ENCODE measurements at places on chromosomes 5 and 9.

GRCh38 chr9:112853882-112854585 is 36.6 kb downstream of the SLC46A2 start:
- H3K27ac ChIP-seq, result no peak overlapping the region
- no peaks in the 10 kb centered on the region for H3K27me3 ChIP-seq
- no peaks in the 10 kb centered on the region for H3K4me1 ChIP-seq
- no peaks in the 10 kb centered on the region for H3K36me3 ChIP-seq
- no peak for DNase-seq

- peaks cover 13% of the 10 kb centered on the region for H3K36me3 ChIP-seq
- H3K4me3 ChIP-seq, result no peak overlapping the region
- H3K27me3 ChIP-seq, result no peaks in the 10 kb centered on the region
- DNase-seq, result no peak
- H3K27ac ChIP-seq, result no peak overlapping the region
These were observed 61.2 kb downstream of the ELL2 start for GRCh38 chr5:95900383-95900958.

DNA sequence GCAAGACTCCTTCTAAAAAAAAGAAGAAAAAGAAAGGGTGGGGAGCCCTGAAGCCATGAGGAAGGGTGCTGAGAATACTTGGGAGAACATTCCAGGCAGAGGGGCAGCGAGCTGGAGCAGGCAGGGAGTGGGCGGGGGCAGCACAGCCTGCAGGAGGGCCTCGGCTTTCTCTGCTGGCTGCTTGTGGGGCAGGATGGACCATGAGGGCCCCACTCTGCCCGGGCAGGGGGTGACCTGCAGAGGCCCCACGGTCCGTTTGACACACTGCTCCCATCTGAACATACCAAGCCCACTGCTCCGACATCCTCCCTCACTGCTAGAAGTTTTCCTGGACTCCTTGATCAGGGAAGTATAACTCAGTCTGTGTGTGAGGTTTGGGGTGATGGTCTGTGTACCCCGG is 11.7 kb upstream of the NUP214 start:
- H3K36me3 ChIP-seq, result no peaks in the 10 kb centered on the region
- no peak overlapping the region for H3K4me3 ChIP-seq
- no peak for DNase-seq
- no peaks in the 10 kb centered on the region for H3K4me1 ChIP-seq
- H3K27ac ChIP-seq, result no peak overlapping the region

- no peaks in the 10 kb centered on the region for H3K36me3 ChIP-seq
- H3K27ac ChIP-seq, result no peak overlapping the region
- no peaks in the 10 kb centered on the region for H3K4me1 ChIP-seq
- H3K4me3 ChIP-seq, result no peak overlapping the region
- no peaks in the 10 kb centered on the region for H3K27me3 ChIP-seq
These were observed 211.4 kb downstream of the CHSY3 start for GRCh38 chr5:130115686-130116085.

DNA sequence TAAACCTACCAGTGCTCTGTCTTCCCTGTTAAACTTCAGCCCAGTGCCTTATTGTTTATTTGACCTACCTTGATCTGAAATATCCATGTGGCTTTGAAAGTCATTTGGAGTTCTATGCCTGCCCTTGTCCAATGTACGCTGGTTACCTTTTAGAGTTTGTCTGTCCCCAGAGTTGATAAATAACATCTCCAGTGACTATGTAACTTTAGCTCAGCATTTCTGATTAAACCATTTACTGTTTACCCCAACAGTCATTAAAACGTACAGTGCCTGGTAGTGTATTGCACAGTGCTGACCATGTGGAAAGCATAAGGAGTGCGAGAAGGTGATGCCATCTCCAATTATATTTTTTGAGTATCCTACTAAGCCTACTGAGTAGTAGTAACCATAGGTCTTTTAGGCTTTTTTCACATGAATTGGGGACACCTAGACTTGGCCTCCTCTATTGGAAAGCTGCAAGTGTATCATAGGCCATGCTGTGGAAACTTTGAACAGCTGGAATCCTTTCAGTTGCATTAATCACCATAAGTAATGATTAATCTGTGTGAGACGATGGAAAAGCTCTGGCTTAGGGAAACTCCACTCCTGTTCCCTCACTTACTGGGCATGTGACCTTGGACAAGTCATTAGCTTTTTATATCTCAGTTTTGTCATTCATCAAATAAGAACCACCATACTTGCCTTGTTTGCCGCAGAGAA is 93.5 kb downstream of the MAST4 start:
- H3K27me3 ChIP-seq, result peaks cover 9% of the 10 kb centered on the region
- no peak overlapping the region for H3K27ac ChIP-seq
- H3K4me1 ChIP-seq, result no peaks in the 10 kb centered on the region
- no peak for DNase-seq

GRCh38 chr5:42089705-42090104 is 164.6 kb downstream of the FBXO4 start:
- DNase-seq, result no peak
- no peak overlapping the region for H3K4me3 ChIP-seq
- no peaks in the 10 kb centered on the region for H3K4me1 ChIP-seq
- H3K36me3 ChIP-seq, result no peaks in the 10 kb centered on the region
- H3K27ac ChIP-seq, result no peak overlapping the region

DNA sequence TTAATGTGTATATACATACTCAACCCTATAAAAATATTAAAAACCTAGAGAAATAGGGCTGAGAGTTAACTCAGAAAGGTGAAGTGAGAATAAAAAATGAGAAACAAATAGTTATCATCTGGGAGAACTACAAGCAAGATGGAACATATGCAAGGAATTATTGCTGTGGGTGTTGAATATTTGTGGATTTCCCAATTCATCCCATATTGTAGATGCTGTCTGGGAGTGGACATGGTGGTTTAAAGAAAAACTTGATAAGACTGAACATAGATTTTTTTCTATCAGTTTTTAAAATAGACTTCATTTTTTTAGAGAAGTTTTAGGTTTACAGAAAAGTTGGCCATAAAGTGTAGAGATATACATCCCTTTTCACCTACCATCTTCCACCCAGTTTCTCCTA is 263.5 kb downstream of the SPATA31D1 start:
- H3K27ac ChIP-seq, result no peak overlapping the region
- no peaks in the 10 kb centered on the region for H3K27me3 ChIP-seq
- H3K4me3 ChIP-seq, result no peak overlapping the region

DNA sequence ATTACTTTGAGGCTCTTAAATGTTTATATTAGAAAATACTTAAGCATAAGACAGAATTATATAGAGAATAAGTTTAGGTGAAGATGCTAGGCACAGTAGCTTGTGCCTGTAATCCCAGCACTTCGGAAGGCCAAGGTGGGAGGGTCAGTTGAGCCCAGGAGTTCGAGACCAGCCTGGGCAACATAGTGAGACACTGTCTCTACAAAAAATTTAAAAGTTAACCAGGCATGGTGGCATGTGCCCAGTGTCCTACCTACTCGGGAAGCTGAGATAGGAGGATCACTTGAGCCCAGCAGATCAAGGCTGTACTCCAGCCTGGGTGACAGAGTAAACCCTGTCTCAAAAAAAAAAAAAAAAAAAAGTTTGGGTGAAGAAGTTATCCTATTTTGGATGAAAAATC is 61.7 kb downstream of the BAAT start:
- no peak for DNase-seq
- H3K27me3 ChIP-seq, result no peaks in the 10 kb centered on the region
- H3K27ac ChIP-seq, result no peak overlapping the region
- no peaks in the 10 kb centered on the region for H3K36me3 ChIP-seq

GRCh38 chr5:11719888-11720481 is 184.3 kb downstream of the CTNND2 start:
- H3K27ac ChIP-seq, result no peak overlapping the region
- H3K36me3 ChIP-seq, result no peaks in the 10 kb centered on the region
- no peak overlapping the region for H3K4me3 ChIP-seq
- H3K27me3 ChIP-seq, result no peaks in the 10 kb centered on the region
- peak; percentile 10 for DNase-seq

DNA sequence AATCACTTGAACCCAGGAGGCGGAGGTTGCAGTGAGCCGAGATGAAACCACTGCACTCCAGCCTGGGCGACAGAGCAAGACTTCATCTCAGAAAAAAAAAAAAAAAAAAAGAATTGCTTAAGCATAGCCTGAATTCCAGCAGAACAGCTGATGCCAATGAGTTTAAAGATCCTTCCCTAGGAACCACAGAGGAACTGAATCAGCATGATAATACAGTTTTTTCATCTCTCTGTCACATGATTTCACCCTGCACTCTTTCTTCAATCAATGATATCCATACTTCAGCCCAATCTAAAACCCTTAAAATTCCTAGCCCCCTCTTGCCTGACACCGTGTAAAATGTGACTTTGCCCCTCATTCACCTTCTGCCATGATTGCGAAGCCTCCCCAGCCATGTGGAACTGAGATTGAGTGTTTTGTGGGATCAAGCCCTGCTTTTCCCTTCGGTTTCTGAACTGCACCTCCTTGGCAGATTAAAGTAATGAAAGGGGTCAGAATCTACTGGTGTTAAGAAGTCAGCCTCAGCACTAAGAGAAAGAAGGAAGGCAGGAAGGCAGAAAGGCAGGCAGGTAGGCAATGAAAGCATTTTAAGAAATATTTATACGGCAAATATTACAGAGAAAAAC is 20.9 kb upstream of the DMXL1 start:
- no peak overlapping the region for H3K27ac ChIP-seq
- H3K4me1 ChIP-seq, result no peaks in the 10 kb centered on the region
- H3K36me3 ChIP-seq, result no peaks in the 10 kb centered on the region
- no peak overlapping the region for H3K4me3 ChIP-seq
- no peak for DNase-seq

DNA sequence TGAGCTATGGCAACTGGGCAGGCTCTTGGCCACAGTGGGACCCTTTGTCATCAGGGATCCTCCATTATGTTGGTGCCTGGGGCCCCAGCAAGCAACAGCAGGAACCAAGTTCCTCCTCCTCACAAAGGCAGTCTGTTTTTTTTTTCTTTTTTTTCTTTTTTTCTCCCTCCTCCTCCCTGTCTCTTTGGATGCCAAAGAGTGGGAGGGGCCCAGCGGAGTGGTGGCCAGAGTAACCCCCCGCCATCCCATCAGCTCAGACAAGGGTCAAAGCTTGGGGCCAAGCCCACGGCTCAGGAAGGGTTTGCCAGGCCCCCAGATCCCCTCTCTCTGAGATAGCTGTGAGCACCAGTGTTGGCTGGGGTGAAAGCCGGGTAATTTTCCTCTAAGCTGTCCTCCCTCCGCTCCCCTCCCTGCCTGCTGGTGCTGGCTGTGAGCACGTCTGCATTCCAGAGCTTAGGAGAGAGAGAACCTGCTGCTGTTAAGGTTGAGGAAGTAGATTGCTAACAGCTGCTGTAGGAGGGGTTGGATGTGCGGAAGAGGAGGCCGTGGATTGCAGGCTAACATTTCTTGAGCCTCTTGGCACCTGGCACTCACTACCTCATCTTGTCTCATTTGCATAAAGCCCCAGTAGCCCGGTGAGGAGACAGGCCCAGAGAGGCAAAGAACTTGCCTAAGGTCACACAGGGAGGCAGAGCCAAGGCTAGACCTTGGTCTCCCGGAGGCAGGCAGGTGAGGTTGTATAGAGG is 21.2 kb downstream of the GSN start:
- no peaks in the 10 kb centered on the region for H3K36me3 ChIP-seq
- no peaks in the 10 kb centered on the region for H3K27me3 ChIP-seq
- DNase-seq, result no peak

DNA sequence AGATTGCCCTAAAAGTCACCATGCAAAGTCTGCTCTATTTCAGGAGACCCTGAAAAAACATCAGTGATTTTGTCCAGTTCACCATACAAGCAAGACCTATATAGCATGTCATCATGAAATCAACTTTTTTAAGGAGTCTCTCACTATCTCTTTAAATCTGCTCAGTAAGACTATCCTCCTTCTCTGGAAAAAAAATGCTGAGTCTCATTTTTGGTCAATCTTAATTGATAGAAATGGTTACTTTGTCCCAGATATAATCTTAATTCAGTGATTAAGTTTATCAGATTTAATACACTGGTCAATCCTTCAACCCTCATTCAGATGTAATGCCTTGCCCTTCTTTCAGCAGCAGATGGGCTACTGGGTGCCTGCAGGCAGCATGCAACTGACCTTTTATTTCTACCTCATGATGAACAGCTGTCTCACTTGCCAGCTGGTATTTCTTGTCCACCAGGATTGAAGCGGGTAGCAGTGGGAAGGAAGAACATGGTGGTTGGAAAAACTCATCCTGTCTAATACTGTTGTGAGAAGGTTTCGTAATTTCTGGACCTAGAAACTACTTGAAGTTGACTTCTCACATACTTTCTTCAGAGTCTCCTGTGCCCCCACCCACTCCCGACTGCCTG is 375.3 kb downstream of the DNAH5 start:
- no peaks in the 10 kb centered on the region for H3K4me1 ChIP-seq
- H3K36me3 ChIP-seq, result no peaks in the 10 kb centered on the region
- DNase-seq, result no peak
- H3K27me3 ChIP-seq, result no peaks in the 10 kb centered on the region
- H3K4me3 ChIP-seq, result no peak overlapping the region
